ENCODE measurements at places on chromosomes 7 and 10.

DNA sequence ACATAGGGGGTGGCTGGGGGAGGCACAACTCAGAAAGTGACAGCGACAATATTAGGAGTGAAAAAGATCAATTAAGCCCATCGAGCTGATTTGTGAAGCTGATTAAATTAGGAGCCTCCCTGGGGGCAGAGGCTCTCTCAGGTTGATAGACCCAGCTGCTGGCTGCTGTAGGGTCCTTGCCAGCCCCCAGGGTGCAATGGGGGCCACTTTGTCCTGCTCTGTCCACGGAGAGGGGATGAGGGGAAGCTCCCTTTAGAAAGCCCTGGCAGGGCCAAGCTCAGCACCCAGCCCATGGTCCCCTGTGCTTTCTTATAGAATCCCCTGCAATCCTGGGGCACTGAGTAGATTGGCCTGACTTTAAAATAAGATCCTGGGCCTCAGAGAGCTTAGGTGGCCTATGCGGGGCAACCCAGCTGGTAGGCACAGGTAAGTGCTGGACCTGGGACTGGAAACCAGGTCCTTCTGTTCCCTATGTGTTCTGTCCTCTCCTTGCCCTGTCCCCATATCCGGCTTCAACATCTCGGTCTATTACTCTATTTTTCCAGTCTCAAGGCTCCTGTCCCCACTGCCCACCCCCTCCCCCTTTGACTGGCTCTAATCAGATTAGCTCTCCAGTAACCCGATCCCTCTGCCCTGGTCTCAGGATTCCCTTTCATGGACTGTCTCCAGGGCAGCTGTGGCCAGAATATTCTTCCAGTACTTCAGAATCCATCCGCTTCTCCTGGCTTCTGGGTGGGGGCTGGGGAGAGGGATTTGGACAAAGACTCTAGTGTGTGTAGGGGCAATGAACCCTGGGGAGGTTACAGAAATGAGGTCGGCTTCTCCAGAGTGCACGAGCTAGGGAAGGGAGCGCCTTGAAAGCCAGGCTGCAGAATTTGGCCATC is 259.6 kb downstream of the RPS24 start:
- DNase-seq = no peak

DNA sequence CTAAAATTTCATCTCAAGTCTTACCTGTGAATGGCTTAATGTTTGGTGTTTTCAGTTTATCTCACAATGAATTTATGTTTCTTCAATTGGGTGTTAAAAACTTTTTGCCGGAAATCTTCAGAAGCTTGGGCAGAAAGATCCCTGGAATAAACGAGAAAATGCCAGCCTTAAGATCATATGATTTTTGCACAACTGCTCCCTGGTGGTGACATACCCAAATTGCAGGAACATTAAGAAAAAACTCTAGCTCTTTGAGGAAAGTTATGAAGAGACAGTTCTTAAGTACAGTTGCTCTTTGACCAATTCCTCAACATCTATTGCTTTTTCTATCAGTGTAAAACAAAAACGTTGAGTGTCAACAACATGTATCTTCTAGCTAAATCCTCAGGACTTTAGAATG is 48.2 kb upstream of the CREB5 start:
- no peak for DNase-seq

DNA sequence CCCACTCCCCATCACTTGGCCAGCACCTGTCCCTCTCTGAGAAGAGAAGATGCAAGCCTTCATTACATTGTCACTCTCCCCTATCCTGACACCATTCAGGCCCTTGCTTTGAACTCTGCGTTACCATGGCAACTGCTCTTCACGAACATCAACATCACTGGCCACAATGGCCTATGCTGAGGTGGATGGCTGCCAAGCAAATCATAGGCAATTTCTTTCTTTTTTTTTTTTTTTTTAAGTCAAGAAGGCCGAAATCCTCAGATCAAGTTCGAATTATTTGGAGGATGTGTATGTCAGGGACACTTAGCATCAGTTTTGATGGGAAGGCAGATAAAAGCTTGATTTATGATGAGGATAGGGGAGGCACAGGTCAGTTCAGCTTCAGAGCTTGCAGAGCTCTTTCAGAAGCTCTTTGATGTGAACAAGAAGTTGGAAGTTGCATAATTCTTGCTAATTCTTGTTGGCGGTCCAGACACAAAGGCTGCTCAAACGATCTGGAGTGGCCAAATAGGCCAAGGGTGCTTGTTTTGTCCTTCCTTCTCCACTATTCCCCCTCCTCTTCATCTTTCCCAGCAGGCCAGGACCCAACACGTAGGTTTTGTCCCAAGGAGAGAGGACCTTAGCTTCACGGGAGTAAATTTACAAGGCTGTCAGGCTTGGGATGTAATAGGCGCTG is 179.9 kb upstream of the NPVF start:
- DNase-seq = no peak

DNA sequence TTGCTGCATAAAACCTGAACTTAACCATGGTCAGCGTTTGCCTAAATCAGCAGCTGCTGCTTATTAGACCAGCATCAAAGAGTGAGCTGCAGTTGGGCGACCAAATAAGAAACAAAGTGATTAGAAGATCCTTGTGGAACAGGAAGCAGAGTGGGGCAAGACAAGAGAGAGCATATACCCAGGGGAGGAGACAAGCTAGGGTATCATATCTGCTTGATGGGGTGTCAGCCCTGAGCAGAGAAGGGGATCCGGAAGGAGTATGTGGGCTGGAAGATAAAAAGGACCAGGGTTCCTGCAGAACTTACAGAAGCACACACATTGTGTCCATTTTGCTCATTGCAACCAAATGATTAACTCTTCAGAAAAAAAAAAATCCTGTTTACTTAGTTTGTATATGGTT is 213.6 kb downstream of the CELF2 start:
- DNase-seq = no peak

DNA sequence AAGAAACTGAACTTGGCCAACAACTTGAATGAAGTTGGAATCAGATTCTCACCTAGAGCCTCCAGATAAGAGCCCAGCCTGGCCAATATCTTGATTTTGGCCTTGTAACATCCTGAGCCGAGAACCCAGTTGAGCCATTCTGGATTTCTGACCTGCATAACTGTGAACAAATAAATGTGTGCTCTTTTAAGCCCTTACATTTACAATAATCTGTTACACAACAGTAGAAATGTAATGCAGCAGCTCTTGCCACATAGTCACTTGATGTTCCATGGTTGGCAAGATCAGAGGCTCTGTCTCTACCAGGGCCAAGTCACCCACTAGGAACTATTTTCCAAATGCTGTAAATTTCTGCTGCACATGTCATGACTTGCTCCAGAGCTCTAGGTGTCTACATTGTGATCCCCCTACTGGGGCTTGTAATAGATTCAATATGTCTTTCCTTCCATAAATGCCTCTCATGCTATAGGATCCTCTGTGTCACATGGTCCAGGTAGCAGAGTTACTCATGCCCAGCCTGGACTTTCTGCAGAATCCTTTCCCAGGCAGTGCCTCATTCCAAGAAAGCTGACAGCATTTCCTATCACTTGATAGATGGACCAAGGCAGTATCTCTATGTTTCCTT is 11.4 kb upstream of the RBM20 start:
- DNase-seq = no peak

Data from activated CD4-positive, alpha-beta T cell treated with anti-CD3 and anti-CD28 coated beads, Interleukin-2, amount 50 U/mL, for 1 hour (primary cell).